ENCODE measurements at places on chromosomes 1 and 21. TPM values are rescaled to one million over a fixed set of nuclear protein-coding genes. Genes with fewer than 3 reads are reported as not detected.

GRCh38 chr1:246790833-246791232, 66.6 kb downstream of the SCCPDH start:
- no peak for DNase-seq

DNA sequence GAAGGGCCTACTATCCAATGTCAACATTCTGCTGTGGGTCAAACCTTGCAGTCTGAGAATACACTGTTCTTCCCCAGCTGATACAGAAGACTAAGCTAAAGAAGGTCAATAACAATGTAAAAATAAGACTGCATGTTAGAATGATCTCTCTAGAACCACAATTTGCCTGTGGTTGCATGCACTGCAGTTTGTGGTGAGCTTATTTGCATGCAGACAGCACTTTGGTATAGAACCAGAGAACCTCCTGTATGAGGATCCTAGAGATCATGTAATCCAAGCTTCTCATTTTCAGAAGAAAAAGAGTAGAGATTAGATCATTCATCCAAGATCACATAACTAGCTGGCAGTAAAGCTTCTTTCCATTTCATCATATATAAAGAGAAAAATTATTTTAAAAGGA, 15.8 kb downstream of the SYNJ1 start:
- DNase-seq: no peak

DNA sequence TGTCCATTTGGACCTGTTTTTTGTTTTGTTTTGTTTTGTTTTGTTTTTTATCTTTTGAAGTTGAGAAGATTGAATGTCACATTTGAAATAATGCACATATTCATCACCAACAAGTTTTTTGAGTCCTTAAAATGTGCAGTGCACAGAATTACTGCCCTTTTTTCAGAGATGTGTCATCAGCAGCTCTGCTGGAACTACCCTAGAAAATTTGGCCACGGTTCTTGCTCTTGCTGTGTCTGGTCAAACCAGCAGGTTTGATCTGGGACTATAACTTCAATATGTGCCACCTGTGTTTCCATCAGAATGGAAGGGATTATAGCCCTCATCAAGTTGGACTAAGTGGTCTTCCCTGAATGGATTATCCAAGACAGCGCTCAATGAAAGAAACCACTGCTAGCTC, 24.1 kb upstream of the CNN3 start:
- DNase-seq: no peak

- DNase-seq: no peak
Measured at GRCh38 chr1:47870480-47870879, 126.7 kb downstream of the TRABD2B start.

C1orf210 gene
- total RNA-seq: not detected

KCNJ10 gene
- total RNA-seq: 13.5 TPM

DNA sequence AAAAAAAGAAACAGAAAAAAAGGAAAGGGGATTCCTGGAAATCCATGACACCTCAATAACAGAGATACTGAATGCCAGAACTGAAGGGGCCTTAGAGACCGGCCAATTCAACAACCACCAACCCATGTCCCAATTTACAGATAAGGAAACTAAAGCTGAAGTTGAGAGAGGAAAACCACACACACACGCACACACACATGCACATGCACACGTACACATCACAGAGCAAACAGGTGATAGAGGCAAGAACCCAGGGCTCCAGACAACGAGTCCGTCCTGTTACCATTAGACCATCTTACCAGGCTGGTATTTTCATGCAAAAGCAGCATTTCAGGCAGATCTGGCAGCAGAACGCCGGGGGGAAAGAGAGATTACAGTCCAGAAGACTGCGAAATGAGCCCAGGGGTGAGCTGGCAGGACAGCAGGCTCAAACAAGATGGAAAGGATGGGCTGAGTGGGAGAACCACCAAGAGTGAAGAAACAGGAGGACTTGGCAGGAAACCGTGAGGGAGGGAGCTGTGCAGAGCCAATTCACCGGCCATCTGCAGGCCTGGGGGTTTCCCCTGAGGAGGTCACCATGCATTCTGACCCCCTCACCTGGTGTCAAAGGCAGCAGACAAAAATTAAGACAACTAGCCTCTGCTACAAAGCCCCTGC, 43.5 kb downstream of the PAFAH2 start:
- DNase-seq: no peak

DNA sequence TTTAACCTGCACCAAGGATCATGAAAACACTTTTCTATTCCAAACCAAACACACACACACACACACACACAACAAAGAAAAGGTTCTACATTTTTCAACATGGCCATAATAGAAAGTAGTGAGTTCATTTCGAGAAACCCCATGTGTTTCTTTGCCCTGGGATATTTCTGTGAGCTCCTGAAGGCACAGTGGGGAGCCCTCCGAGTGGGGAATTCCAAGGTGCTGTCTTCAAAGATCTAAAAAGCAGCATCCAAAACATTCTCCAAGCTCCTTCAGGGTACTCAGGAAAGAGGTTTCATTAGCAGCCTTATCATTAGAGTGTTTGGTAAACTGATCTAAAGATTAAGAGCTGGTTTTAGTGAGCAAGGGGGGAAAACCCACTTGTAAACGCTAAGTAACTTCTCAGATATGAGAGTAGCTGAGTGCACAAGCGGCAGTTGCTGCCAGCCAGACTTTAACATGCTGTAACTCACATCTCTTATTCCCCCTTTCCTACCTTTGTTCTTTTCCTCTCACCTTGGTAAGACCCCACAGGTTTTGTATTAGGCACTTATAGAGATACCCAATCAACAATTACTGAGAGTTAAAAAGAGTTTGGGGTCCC, 38.3 kb downstream of the ZC3H11B start:
- DNase-seq: no peak

- no peak for DNase-seq
Measured at GRCh38 chr1:28249866-28250295, 9.4 kb upstream of the SESN2 start.

- DNase-seq: no peak
Measured at GRCh38 chr1:70426154-70427131, 15.4 kb downstream of the CTH start.

MYBPH gene
- total RNA-seq: not detected

HEYL gene
- 11.4 TPM for total RNA-seq

- no peak for DNase-seq
Measured at GRCh38 chr21:28299946-28300345, 692.7 kb downstream of the LTN1 start.

- no peak for DNase-seq
Measured at GRCh38 chr1:93773049-93773838, 91.6 kb upstream of the BCAR3 start.

DNA sequence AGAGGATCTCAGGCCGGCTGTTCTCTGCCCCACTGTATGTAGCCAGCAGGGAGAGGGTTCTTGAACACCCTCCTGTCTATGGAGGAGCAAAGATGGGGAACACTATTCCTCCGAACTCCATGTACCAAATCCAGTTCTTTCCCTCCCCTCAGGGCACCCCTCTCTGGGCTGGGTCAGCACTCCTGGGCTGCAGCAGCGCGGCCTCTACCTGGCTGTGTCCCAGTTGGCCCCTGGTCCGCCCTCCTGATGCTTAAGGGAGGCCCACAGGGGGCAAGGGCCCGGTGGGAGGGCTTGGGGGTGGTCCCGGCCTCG, 471 bp upstream of the ADPRS start:
- DNase-seq: no peak

TMOD4 gene
- not detected for total RNA-seq

DNA sequence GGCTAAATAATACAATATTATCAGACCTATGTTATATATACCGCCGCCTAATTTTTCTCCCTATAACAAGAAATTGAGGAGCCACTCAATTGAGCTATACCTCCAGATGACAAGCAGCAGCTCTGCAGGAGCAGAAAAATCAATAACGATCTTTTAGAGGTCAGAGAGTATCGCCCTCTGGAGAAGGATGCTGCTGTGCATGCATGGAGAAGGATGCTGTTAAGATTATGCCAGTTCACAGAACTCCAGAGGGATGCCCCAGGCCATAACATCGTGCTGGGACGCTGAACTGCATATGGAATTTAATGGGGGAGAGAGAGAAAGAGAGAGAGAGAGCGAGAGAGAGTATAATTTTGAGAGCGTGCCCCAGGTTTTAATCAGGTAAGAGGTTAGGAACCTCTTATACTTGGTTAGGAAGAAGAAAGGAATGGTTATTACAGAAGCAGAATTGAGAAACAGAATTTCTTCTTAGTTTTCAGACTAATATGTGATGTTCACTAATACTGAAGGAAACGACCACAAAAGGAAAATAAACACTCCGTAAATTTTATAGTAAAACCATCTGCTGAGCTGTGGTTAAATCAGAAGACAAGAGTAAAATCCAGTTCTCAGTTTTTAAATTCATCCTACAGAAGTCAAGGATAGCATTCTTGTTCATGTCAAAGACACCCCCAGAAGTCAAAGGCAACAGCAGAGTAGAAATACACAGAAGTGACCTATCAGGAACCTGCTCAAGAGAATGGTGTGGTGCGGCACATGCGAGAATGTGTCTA, 111.1 kb downstream of the SMYD2 start:
- DNase-seq: no peak

Data from tibial nerve (tissue), 4 donors.